AG10803 (cell line): ENCODE measurements at places on chromosomes 2 and 18.

DNA sequence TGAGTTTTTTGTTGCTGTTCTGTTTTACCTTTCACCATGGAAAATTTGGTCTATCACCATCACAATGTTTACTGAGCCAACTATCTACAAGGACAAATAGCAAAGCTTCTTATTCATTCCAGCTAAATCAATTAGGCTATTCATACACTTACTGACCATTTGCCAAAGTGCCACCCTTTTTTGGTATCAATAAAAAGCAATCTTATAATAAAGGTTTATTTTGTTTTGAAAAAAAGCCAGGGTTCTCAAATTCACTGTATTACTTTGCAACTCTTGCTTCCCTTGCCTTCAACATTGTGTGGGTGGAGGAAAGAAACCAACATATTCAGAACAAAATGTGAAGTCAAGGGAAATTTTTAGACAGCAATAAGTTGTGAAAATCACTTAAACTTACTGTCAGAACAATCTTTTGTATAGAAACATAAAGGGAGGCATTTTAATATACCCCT lies 15.3 kb downstream of the PELI1 start:
- DNase-seq: no peak

- DNase-seq: no peak
Observed at GRCh38 chr18:74278058-74278457, 13.7 kb downstream of the CYB5A start.

- no peak for DNase-seq
Observed at GRCh38 chr18:24685254-24685959, 225.0 kb downstream of the HRH4 start.

- no peak for DNase-seq
Observed at GRCh38 chr2:57408587-57408986, 638.0 kb upstream of the VRK2 start.

GRCh38 chr2:165825041-165825440 lies 31.0 kb upstream of the GALNT3 start:
- DNase-seq: peak; percentile 11

- no peak for DNase-seq
Observed at GRCh38 chr2:153214337-153214736, 264.2 kb downstream of the RPRM start.

GRCh38 chr2:240932001-240932723 lies 26.0 kb downstream of the CROCC2 start:
- no peak for DNase-seq

GRCh38 chr2:176734868-176735267 lies 465.6 kb downstream of the MTX2 start:
- no peak for DNase-seq
